Activated naive CD4-positive, alpha-beta T cell (primary cell): ENCODE measurements at places on chromosomes 7 and 10.

DNA sequence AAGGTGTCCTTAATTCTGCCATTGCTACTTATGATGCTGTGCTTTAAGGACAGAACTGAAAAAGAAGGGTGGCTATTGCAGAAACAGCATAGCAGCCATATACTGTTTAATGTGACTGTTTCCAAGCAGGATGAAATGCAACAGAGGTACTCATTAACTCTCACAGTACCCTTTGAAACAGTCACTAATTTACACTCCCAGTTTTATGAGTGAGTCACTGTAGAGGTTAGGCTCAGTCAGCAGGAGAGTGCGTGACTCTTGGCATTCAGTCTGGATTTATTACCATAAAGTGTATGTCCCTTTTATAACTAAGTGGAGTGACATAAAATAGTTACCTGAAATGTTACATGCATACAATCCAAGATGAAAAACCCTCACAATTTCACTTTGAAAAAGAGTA is 27.7 kb downstream of the ALDH18A1 start:
- no peak for DNase-seq

- DNase-seq = no peak
Measured at GRCh38 chr10:58514111-58514770, 1.6 kb downstream of the BICC1 start.

GRCh38 chr7:30980194-30980593 is 16.4 kb downstream of the GHRHR start:
- DNase-seq = no peak

DNA sequence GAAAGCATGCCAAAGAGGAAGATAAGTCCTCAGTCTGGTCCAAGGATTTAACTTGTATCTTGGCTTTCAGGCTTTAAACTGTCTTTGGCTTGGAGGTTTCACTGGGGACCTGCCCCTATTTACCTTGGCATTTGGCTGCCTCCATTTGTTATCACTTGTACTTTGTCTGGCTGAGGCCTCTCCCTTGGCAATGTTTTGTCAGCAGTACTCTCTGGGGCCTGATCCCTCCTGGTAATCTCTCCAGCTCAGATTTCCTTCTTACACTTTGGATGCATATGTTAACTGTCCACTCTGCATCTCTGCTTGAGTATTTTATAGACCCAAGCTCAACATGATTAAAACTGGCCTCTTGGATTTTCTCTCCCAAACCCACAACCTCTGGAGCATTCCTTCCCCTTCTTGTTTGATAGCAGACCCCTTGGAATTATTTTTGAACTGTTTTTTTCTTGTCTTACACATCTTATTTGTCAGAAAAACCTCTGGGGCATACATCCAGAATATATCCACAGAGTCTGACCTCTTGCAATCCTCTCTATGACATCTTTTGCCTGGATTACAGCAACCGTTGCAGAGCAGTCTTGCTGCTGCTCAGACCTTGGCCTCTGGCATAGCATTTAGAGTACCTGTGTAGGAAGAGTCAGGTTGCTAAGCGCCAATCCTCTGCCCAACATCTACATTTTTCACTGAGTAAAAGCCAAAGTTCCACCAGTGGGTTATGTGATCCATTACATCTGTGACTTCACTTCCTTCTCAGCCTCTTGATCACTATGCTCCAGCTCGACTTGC is 35.2 kb downstream of the ZNF487 start:
- no peak for DNase-seq

DNA sequence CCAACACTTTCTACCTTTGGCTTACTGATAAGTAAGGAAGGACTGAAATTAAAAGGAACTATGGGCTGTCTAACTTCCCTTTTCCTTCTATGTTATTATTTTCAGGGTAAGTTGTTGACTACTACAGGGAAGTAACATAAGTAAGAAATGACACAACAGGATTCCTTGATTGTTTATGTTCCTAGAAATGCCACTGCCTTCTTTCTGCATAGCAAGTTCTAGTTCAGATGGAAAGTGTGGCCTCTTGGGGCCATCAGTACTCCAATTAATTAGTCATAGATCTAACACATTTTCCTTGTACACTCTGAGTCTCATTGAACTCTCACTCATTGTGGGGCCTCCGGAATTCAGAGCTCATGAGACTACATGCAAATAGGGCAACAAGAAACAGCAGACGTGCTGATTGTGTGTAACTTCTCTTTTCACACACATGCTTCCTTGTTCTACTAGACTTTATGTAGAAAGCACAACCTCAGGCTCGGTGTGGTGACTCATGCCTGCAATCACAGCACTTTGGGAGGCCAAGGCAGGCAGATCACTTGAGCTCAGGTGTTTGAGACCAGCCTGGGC is 35.3 kb upstream of the HIBADH start:
- DNase-seq = no peak

DNA sequence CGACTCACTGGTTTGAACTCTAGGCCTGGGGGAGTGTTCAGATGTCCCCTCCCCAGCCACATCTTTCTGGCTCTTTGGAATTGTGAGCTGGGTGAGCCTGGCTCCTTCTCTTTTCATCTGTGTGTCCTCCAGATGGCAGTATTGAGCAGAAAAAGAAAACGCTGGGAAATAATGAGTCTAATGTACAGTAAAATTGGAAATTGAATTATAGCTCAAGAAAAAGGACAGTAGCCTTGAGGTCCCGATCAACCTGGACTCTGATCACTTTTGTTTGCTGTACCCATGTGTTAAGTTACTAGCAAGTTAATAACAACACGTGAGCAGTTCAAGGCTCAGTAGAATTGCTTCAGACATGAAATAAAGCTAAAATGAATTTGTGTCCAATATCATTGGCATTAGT is 77.9 kb downstream of the SNX10 start:
- no peak for DNase-seq

DNA sequence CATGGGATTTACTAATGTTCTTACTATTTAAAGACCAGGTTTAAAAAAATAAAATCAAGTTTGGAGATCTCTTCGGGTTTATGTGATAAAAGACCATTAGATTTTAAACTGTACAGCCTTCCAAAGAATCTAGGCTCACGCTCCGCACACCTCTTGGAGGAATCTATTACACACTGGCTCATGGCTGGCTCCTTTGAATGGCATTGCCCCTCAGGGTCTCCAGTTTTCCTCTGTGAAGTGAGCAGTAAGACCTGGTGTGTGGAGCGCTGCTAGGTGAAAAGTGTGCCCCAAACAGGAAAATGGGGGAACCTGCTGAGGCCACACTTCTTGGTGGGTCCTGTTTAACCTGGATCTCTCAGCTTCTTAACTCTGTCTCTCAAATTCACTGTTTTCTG is 142.3 kb downstream of the KAT6B start:
- DNase-seq = no peak

DNA sequence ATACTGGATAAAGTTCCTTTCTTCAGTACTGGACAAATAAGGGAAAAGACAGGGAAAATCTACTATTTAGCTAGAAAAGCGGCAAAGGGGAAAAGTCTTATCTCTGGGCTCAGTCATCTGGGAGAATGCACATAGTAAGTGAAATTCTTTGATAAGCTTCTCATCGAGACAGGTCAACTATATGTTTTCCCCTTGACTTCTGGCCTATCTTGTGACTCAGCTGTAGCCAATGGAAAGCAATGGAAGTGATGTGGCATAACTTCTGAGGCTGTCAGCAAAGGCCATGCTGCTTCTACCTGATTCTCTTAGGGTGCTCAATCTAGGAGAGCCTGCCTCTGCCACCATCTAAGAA is 91.9 kb downstream of the PCGF5 start:
- DNase-seq = no peak

DNA sequence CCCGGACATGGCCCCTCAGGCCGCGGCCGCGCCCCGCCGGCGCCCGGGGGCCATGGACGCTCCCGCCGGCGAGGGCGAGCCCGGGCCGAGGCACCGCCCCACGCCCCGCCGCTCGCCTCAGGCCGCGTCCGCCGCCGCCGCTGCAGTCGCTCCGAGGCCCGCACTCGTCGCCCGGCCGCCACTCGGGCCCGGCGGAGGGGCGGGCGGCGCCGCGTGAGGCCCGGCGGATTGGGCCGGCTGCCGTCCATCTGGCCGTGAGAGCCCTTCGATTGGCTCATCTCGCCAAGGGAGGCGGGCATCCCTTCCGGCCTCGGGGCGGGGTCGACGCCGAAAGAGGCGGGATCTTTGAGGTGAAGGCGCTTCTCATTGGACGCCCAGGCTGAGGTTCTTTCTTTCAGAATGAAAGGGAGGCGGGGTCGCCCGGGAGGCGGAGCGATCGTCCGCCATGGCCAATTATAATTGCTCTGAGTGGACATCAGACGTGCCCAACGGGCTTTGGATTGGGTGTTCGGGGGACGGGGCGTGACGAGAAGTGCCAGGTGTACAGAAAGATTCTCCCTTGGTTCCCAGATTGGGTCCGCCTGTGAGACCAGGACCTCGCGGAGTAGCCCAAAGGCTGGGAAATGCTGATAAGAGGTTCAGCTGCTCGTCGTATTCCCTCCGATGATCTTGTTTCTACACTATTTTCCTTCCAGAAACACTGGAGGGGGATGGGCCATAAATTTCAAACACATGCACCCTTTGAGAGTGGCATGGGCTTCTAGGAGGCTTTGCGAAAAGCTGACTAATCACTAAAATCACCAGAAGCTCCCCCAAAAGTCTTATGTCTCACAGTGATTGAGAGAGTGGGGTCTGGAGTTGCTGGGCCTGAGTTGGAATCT is at the start of gene GNA12:
TSS of gene GNA12 (minus strand) at position 156 of the 881 bp plus-strand sequence. CDS start at position 9, 147 bp downstream.
- peak; percentile 98 for DNase-seq
